AG09319 (cell line): ENCODE measurements at places on chromosomes 1 and 21.
A peak's percentile ranks its signal among the peaks of the same experiment; 100 is the strongest.

DNA sequence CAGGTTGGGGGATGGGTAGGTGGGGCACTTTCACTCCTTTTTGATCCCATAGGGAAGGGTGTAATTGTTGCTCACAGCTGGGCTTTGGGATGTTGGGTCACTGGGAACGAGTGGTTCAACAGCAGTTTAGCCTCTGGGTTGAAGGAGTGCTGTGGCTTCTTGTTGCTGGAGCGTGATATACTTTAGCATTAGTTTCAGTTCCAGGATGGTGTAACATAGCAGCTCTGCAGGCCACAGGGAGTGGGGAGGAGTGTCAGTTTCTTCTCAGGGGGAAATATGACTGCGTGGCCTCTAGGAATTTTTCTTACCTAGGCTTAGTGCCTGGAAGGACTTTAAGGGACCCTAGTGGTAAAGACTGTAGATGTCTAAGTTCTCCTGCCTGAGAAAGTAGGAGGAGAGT lies 1105.3 kb upstream of the TMPRSS15 start:
- DNase-seq: no peak

DNA sequence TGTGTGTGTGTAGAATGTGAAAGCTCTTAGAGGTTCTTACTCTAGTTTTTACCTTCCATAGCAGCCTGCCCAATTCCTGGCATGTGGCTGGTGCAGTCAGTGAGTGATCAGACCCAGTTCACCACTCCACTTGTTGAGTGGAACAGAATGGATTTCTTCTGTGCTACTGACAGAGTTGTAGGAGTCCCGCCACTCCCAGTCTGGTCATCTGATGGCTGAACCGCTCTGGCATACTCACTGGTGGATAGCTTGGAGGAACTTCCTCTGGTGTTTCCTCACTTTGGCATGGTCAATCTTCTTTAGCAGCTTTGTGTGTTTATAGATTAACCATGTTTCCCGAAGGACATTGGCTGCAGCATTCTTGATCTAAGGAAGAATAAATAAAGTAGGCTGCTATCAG lies 106.7 kb upstream of the ADAR start:
- no peak for DNase-seq

- DNase-seq: no peak
These were observed 515.0 kb downstream of the COL11A1 start for GRCh38 chr1:102593276-102593675.

GRCh38 chr1:197422993-197423392 lies 154.9 kb downstream of the CRB1 start:
- DNase-seq: no peak

- no peak for DNase-seq
These were observed 20.6 kb upstream of the CCDC190 start for GRCh38 chr1:162881590-162881989.

DNA sequence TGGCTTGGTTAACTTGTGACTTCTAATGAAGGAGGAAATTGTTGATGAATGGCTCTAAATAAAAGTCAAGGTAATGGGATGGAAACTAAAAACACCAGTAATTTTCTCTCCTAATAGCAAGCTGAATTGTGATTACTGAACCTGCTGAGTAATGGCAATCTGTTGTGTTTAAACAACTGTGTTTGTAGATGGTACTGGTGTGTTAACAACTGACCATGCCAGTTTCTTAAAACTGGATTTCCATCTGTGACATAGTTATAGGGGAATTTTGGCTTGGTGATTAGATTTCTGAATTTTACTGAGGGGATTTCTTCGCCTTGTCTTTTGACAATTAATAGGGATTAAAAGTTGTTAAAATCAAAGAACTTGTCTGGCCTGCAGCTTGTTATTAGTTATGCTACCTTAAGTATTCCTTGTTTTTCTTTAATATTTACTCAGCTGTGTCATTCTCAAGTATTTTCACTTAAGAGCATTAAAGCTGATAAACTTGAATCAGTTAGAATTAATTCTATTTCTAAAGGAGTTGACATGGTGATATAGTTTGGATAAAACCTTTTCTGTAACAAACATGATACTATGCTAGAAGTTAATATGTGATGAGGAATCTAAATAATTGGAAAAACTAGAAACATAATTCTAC lies 7.9 kb upstream of the ERO1B start:
- DNase-seq: no peak

- no peak for DNase-seq
These were observed 700 bp upstream of the CCDC28B start for GRCh38 chr1:32199717-32200072.

GRCh38 chr1:207025146-207025880 lies 7.2 kb downstream of the C1orf116 start:
- DNase-seq: no peak

GRCh38 chr21:38948377-38949069 lies 142.8 kb downstream of the ETS2 start:
- DNase-seq: peak; percentile 27

GRCh38 chr21:45287438-45288391 lies at the start of gene POFUT2:
POFUT2 (minus strand) TSS chr21:45287895; CDS start chr21:45287871, 24 bp downstream.
- DNase-seq: peak; percentile 88

GRCh38 chr1:182083851-182084486 lies 22.5 kb upstream of the ZNF648 start:
- DNase-seq: no peak

DNA sequence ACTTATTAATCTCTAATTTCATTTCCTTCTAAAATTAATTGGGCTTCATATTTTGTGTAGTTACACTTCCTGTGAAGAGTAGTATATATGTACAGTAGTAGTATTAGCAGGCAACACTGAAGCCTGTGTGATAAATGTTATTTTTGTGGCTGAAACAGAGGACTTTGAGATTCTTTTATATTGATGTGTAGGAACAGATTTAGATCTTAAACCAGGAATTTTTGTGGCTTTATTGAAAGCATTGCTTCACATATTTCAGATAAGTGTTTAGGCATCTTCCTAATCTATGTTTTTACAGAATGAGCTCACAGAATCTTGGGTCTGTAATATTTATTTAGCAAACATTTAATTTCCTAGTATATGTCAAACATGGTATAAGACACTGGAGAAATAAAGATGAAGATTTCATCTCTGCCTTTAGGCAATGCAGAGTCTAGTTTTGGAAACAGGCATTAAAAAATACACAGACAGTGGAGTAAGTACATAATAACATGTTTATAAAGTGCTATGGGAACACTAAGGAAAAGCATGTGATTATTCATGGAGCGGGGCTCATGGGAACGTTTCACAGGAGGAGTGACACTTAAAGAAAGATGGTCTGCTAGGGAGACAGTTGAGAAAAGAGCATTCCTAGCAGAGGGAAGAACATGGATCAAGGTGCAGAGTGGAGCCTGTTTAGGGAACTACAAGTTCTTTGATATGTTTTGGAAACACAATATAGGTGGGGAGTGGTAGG lies 52.7 kb downstream of the MIGA1 start:
- DNase-seq: no peak

GRCh38 chr1:205245096-205245495 lies 17.4 kb downstream of the TMCC2 start:
- DNase-seq: no peak

DNA sequence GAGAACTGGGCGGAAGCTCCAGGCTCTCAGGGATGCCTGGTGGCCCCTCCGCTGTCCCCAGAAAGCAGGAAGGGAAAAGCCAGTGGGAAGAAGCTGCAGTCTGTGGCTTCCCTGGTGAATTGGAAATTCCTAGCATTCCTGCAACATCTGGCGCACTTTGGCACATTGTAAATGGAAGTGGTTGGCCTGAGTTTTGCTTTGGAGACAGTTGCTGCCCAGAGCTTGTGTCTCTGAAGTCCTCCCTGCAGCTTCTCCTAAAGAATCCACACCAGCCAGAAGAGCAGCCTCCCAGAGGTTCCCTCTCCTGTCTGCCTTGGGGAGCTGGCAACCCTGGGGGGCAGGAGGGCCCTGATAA lies 48.2 kb downstream of the ARHGEF10L start:
- DNase-seq: no peak

DNA sequence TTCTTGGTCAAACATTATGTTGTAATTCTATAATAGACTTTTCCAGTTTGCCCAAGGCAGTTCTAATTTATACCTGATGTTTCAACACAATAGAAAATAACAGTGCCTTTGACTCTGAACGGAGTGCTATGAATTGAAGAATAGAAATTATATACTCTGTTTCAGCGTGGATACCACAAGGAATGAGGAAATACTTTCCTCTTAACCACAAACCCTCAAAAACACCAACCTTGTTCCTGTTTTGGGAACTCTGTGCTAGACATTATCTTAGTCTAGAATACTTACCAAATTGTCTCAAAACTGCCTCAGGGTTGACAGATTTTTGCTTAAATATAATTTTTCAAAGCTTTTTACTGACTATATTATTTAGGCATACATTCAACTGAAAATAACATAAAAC lies 1629.3 kb downstream of the MRPL39 start:
- DNase-seq: no peak

DNA sequence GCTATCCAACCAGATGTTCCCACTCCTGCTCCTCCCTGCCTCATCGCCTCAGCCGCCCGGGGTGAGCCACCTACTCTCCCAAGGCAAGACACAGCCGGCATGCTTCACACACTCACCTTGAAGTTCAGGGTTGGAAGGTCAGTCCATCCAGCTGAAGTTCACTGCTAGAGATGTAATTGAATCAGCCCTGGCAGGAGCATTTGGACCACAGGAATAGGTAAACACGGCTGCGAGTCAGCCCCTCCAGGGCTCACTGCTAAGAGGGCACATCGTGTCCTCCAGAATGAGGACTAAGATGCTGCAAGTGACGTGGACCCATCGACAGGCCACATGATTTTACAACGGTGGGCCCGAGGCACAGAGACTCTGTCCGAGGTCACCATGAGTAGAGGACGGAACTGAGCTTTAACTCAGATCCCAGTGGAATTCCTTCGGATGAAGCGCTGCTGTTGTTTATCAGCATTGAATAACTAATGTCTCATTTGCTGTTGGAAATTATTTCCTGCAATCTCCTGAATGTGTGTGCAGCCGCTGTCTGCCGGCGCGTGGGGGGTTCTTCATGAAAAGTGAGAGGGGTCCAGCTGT lies 41.9 kb downstream of the RSPH1 start:
- DNase-seq: no peak

- DNase-seq: no peak
These were observed 32.8 kb downstream of the INTS7 start for GRCh38 chr1:212002536-212002935.

DNA sequence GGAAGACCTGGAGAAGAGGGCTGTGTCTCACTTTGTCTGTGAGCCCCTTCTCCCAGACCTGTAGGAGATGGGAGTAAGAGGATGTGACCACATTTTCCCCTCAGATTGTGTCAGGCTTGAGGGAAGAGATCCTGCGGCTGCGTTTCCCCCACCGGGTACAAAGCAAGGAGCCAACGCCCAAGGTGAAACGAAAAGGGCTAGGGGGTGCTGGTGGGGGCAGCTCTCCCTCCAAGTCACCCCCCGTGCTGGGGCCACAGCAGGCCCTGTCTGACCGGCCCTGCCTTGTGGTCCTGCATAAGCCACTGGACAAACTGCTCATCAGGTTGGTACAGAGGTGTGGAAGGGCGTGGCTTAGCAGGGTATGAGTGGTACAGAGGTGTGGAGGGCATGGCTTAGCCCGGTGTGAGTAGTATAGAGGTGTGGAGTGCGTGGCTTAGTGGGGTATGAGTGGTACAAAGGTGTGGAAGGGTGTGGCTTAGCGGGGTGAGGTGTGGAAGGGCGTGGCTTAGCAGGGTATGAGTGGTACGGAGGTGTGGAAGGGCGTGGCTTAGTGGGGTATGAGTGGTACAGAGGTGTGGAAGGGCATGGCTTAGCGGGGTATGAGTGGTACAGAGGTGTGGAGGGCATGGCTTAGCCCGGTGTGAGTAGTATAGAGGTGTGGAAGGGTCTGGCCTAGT lies 30.6 kb downstream of the HYI start:
- DNase-seq: no peak

DNA sequence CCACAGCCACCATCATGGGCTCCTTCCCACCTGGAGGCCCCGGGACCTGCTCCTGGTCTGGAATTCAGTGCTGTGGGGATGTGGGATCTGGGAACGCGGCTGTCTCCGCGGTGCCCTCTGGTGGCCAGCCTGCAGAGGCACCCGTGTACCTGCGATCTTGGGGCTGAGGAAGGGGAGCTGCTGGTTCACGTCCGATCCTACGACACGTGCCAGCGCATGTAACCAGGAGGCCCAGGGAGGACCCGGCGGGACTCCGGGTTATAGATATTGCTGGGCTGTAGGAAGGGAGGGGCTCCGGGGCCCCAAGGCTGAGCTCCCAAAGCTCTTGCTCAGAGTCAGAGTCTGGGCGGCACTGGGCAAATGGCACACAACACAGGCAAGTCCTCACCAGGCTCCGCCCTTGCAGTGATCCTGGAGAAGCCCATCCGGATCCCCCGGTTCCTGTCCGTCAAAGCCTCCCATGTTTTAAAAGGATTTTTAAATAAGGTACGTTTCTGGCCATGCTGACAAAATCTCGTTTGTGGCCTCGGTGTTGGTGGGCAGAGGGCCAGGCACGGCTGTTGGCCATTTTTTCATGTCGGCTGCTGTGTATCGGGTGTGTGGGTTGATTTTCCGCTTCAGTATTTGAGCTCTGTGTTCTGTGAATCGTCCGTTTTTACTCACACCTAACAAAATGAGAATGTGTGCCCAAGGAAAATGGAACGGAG lies 20.1 kb downstream of the FAAP20 start:
- DNase-seq: no peak

DNA sequence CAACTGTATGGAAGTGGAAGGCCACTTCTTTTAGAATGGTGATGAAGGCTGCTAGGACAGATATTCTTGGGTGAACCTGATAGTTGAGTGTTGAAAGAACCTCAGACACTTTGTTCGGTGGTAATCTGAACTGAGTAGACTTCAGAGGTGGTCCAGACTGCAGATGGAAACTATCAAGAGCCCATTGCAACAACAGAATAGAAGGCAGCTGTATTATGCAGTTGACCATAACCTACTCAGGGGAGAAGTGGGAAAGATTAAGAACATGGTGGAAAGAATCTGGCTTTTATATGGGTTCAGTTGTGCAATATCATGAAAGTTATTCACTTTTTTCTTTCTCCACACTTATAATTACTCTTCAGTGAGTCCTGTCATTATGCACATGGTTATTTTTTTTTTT lies 194.0 kb downstream of the KCNK2 start:
- DNase-seq: no peak

DNA sequence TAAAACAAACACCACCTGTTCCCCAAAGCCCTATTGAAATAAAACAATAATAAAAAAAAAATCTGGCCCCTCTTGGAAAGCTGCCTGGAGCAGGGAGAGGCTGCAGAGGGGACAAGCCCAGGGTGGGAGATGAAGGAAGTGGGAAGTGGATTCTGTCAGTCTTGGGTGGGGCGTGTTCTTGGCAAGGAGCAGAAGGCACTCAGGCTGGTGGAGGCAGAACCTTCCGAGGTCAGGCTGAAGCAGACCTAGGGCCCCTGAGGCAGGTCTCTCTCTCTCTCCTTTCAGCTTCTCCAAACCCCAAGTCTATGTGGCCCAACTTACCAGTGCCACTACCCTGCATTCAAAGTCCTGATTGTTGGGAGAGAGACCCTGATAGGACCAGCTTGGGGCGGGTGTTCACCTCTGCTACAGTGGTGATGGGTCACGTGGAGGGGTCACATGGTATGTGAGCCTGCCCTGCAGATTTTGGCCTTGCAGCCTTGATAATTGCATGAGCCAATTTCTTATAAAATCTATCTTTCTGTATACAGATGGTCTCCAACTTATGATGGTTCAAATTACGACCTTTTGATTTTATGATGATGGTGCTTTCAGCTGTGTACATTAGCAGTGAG lies 145.4 kb upstream of the C1orf174 start:
- no peak for DNase-seq

- no peak for DNase-seq
These were observed 36.0 kb upstream of the COL6A2 start for GRCh38 chr21:46061950-46062349.
